CD4-positive, alpha-beta T cell treated with Interleukin-15 for 1 hour (primary cell): ENCODE measurements at places on chromosomes 6 and 20.

DNA sequence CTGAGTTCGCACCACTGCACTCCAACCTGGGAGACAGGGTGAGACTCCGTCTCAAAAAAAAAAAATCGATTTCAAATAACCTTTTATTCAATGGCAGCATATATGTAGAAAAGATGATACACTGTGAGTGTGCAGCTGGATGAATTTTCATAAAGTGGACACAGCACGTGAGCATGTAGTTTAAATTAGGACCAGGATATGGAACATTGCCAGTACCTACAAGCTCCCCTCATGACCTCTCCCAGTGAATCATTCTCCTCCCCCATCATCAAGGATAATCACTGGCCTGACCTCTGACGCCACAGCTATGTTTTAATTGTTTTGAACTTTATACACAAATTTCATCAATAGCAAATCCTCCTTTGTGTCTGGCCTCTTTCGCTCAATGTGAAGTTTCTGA, 53.8 kb upstream of the HDAC2 start:
- no peak for DNase-seq

DNA sequence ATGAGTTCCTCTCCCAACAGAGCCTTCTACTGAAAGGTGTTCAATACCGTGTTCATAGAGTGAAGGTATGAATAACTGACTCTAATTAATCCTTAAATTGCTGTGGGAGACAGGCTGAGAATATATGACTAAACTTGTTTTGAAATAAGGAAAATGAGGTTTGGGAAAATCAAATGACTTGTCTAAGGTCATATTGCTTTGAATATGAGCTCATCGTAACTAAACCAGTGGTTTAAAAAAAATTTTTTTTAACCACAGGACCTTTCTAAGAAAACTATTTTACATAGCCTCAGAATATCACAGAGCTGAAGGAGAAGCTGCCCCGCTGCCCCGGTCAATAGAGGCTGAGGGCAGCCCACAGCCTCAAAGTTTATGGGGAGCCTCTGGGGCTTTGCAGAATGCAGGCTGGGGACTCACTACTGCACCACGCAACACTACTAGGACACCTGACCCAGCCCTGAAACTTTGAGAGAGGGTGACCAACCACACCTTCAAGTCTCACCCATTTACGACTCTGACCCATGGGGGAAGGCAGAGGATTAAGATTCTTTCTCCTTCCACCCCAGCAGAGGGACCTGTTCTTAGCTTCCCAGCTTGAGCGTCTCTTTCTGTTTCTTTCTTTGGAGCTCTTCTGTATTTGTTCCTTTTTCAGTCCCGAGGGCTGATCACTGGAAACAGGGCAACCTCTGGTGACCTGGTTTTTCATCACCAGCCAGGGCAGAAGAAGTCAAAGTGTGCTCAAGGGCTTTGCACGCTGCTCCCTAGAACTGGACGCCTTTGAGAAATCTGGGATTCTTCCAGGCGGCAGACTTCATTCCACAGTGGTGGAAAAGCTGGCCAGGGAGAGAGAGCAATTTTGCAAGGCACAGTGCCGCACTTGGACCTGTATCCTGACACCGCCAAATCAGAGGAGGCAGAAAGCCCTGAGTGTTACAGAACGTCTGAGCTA, 220.2 kb downstream of the ATXN1 start:
- DNase-seq: no peak

GRCh38 chr6:132648356-132648755, 10.6 kb downstream of the TAAR1 start:
- DNase-seq: no peak

- no peak for DNase-seq
Measured at GRCh38 chr6:87656857-87657256, 45.2 kb downstream of the AKIRIN2 start.

DNA sequence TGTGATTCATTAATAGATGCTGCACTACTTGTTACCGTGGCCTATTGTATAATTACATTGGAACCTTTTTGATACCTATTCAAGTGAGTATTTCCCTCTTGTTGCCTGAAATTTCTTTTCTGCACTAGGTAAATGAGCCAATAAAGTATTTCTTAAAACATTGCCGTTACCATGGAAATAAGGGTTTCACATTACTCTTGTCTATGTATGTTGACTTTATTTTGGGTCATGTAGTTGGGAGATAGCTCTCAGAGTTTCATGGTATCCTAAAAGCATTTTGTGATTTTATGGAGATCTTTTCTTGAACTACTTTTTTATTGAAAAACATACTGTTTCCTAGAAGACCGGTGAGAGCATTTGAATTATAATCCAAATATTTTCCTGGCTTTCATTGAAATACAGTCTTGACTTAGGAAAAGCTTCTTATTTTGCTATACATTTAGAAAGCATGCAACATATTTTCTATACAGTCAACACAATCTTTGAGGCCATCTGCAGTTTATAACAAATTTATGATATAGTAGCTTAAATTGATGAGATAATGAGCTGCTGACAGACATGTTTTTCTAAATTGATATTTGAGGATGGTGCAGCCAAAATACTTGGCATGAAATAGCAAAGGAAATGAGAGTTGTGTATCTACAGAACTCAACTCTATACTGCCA, 650.4 kb downstream of the RFPL4B start:
- no peak for DNase-seq

GRCh38 chr20:8260837-8261251, 128.8 kb downstream of the PLCB1 start:
- DNase-seq: no peak

DNA sequence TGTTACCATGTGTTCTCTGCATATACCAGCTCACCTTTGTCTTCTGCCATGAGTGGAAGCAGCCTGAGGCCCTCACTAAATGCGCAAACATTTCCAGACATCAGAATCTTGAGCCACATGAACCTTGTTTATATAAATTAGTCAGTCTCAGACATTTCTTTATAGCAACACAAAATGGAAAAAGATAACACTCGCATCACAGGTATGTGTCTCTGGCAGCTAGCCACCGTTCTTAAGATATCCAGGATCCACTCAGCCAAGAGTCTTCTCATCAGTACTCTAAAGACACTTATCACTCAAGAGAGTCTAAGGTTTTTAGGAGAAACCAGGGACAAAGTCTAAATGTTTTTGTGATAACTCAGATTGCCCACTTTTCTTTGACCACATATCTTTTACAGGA, 43.1 kb upstream of the HLA-A start:
- no peak for DNase-seq

DNA sequence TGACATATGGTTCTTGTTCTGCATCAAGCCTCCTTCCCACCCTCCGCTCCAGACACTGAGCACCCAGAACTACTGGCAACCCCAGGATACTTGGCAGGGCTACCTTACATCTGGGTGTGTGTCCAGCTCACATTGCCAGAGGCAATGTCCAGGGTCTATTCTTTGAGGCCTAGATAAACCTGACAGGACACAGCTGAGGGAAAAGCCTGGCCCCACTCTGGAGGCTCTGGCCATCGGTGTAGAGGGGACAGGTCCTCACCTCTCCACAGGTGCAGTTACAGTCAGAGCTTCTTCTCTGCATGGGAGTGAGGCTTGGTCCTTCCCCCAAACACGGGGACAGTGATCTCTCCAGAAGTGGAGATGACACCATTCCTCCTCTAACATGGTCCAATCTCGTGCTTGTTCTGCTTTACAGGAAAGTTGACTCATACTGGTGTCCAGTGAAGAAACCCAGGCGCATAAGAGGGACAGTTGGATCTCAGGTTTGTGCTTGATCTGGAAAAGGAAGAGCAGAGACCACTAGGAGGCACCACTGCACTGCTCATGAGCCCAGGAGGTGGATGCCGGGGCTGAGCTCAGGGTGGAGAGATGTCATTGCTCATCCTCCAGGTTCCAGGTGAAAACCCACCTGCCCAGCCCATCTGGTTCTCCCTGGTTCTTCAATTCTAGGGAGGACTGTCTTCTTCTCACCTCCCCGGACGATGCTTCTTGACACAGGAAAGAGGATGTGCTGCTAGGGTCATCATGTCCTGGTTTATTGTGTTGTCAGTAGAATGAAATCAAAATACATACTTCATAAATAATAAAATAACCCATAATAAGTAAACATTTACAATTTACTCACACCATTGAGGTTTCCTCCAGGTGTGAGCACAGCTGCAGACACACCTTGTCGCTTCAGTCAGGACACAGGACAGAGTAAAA, 14.7 kb downstream of the HLA-F start:
- peak; percentile 74 for DNase-seq

DNA sequence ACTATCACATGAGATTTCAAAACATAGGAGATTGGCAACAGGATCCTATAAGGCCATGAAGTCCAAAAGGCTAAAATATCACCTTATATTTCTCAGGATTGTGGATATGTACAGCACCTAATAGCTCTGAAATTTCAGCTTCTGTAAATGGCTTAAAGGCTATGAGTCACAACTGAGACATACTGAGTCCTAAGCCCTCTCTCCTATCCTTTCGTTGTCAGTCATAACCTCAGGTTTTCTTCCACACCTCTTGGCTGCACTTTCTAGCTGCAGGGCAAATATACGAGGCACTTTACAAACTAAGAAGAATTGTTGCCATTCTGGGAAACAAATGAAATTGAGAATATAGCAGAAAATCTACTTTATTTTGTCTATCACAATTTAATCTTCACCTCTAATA, 969.9 kb upstream of the EPHA7 start:
- no peak for DNase-seq

DNA sequence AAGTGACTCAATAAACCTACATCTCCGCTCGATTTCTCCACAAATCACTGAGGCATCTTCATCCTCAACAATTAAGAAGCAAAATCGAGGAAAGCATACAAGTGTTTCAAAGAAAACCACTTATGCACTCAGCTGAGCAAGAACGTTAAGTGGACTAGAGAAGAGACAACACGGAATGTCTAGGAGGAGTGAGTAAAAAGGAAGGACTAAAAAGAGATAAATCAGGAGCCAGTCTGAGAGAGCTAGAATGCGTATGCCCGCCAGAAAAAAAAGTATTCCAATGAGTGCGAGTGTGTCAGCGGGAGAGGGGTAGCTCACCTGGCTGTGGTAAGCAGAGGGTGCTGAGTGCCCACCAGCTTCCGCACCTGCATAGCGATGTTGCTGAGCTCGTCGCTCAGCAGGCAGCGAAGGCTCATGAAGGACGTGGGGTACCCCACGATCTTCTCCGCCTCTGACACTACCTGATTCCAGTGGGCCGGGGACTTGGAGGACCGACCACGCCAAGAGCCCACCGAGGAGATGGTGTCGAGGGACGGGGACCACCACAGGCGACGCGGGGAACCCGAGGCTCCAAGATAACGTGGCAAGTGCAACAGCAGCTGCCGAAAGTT, 587 bp downstream of the PDSS2 start:
- no peak for DNase-seq

DNA sequence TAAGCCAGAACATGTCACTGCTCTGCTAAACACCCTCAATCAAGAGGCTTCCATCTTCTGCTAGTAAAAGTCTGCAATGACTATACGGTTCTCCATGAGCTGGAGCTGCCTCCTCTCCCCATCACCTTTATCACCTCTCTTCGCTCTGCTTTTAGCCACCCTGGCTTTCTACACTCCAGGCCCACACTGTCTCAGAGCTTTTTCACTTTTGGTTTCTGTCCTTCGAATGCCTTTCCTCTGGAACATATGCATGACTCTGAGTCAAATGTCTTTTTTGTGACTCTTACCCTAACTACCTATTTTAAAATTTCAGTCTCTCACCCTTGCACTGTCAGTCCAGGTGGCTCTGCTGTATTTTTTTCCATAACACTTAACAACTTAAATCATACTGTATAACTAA, 525.4 kb upstream of the RNF217 start:
- no peak for DNase-seq

DNA sequence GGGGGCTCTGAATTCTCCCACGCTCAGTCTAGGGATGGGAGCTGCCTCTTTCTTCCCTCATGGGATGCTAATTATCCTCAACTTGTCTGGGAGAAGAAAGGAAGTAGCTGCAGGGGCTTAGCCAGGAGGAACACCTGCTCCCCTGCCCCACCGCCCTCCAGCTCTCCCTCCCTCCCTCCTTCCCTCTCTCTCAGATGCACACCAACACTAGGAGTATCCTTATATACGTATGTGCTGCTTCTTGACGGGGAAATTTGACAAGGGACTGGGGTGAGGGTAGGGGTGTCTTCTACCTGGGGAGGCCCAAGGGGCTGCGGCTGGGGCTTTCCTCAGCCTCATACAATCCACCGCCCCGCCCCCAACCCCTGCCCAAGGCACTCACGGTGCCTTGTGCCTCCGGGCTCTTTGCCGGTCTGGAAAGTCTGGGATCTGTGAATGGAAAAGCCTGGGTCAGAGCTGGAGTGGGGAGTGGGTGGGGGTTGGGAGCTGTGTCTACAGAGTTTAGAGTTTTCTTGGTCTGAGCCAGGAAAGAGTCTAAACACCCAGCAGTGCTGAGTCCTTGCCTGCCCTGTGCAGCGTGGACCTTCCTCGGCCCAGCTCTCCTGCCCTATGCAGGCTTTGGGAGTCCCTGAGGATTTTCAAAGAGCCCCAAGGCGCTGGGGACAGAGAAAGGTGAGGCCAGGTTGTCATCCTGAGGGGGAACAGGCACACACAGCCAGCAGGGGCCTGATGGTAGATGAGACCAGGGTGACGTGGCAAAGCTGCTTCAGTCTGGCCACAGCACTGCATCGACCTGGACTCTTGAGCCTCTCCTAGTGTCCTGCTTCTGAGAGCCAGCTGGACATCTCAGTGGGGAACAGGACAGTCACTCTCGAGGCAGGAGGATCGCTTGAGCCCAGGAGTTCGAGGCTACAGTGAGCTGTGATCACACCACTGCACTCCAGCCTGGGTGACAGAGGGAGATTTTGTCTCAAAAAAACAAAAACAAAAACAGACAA, 29.3 kb upstream of the EMILIN3 start:
- no peak for DNase-seq

GRCh38 chr6:50714487-50715379, 1.4 kb downstream of the TFAP2D start:
- no peak for DNase-seq

- DNase-seq: no peak
Measured at GRCh38 chr20:11447371-11448100, 470.2 kb upstream of the BTBD3 start.

GRCh38 chr20:17646961-17647301, 35.1 kb downstream of the RRBP1 start:
- DNase-seq: no peak

DNA sequence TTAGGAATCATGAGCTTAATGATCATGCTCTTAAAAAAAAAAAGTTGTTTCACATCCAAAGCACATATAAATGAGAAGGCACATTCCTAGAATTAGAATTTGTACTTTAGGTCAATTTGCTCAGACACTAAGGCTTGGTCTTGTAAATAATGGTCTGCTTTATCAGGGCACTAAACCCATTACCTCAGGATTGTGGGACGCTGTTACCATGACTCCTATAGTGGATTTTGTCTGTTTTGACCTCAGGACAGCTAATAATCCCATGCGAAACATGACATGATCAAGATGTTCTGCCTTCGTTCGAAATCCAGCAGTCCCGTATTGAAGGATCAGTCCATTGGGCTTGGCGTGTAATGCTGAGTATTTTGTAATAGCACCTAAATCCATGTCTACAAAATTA, 2.4 kb downstream of the PGM3 start:
- DNase-seq: no peak

DNA sequence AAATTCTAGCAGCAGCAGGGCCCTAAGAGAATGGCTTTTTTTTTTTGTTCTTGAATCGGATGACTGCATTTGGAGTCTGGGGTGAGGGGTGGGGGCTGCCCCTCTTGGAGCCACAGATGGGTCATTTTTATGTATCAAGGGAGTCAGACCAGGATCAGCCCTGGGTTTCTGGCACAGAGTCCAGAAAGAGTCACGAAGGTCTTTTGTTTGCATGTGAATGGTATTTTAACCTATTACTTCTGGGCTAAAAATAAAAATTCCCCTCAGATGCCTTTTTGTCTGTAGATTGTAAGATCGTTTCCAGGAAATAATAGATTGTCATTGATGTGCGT, 72.5 kb downstream of the PHACTR3 start:
- no peak for DNase-seq
